Neural crest cell (in vitro differentiated cells): ENCODE measurements at places on chromosomes 16 and 17. TPM values are rescaled to one million over a fixed set of nuclear protein-coding genes. Genes with fewer than 3 reads are reported as not detected.
A peak's percentile ranks its signal among the peaks of the same experiment; 100 is the strongest.

- H3K4me3 ChIP-seq = peak overlapping the region; percentile 3
- peaks cover 58% of the 10 kb centered on the region for H3K4me1 ChIP-seq
- H3K27ac ChIP-seq = peak overlapping the region; percentile 28
- DNase-seq = no peak
Observed at GRCh38 chr17:7491583-7491982, 7.4 kb downstream of the POLR2A start.

GRCh38 chr16:21175397-21175796, 16.9 kb downstream of the LDAF1 start:
- H3K4me3 ChIP-seq = no peak overlapping the region
- H3K36me3 ChIP-seq = peaks cover 32% of the 10 kb centered on the region

DNA sequence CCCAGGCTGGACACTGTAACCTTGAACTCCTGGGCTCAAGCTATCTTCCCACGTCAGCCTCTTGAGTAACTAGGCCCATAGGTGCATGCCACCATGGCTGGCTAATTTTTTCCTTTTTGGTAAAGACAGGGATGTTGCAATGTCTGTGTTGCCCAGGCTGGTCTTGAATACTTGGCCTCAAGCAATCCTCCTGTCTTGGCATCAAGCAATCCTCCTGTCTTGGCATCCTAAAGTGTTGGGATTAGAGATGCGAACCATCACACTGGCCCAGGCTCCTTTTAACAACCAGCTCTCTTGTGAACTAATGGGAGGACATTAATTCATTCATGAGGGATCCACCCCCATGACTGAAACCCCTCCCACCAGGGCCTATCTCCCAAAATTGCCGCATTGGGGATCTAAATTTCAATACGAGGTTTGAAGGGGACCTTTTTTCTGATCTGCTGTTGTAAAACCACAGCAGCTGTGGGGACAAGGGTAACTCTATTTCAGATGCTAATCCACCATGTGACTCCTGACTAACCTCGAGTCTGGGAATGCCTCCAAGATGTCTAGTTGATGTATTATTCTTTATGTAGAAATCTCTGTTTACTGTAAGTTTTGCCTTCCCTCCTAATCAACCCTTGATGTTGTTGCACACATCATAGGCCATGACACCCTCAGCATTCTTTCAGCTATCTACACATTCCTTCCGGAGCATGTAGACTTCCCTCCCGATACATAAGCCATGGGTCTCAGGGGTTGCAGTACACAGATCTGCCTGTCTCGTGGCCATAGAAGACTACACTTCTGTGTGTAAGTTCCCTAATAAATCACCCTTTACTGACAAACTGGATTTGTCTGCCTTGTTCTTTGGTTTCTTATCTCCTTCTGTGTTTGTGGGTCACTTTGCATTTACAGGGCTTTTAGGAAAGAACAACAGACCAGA, 37.6 kb downstream of the RNF112 start:
- no peaks in the 10 kb centered on the region for H3K27me3 ChIP-seq
- H3K36me3 ChIP-seq = peaks cover 11% of the 10 kb centered on the region
- H3K4me1 ChIP-seq = peaks cover 6% of the 10 kb centered on the region
- no peak overlapping the region for H3K4me3 ChIP-seq
- no peak for DNase-seq
- peak overlapping the region; percentile 20 for H3K27ac ChIP-seq

DNA sequence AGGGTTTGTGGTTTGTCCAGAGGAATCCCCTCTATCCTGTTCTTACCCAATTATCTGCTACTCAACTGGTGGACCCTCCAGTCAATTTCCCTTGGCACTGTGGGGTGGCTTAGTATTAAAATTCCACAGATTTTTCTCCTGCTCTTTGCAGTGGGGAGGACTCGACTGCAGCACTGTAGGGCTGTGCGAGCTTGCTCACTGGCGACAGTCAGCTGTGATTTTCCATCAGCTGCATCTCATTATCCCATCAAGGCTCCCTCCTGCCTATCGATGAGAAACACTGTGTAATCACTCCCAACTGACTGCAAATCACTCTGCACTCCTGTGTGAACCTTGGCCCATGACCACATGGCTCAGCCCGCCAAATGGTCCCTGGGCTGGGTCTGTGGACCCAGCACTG, 90.5 kb upstream of the MAF start:
- no peak for DNase-seq
- no peak overlapping the region for H3K27ac ChIP-seq
- H3K4me1 ChIP-seq = peaks cover 24% of the 10 kb centered on the region
- H3K27me3 ChIP-seq = no peaks in the 10 kb centered on the region

GRCh38 chr17:73820686-73821448, 176.6 kb upstream of the SDK2 start:
- DNase-seq = peak; percentile 18
- no peak overlapping the region for H3K27ac ChIP-seq
- H3K36me3 ChIP-seq = peaks cover 4% of the 10 kb centered on the region
- H3K27me3 ChIP-seq = peaks cover 3% of the 10 kb centered on the region

DNA sequence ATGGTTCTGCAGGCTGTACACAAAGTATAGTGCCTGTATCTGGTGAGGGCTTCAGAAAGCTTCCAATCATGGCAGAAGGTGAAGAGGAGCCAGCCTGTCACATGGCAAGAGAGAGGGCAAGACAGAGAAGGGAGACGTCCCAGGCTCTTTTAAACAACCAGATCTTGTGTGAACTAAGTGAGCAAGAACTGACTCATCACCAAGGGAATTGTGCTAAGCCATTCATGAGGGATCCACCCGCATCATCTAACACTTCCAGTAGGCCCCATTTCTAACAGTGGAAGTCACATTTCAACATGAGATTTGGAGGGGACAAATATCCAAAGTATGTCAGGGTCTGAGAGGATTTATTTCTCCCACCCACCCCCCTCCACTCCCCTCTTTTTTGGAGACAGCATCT, 56.2 kb upstream of the ELAC2 start:
- no peak overlapping the region for H3K27ac ChIP-seq
- no peaks in the 10 kb centered on the region for H3K4me1 ChIP-seq
- H3K4me3 ChIP-seq = no peak overlapping the region
- DNase-seq = no peak
- no peaks in the 10 kb centered on the region for H3K36me3 ChIP-seq
- H3K27me3 ChIP-seq = no peaks in the 10 kb centered on the region

DNA sequence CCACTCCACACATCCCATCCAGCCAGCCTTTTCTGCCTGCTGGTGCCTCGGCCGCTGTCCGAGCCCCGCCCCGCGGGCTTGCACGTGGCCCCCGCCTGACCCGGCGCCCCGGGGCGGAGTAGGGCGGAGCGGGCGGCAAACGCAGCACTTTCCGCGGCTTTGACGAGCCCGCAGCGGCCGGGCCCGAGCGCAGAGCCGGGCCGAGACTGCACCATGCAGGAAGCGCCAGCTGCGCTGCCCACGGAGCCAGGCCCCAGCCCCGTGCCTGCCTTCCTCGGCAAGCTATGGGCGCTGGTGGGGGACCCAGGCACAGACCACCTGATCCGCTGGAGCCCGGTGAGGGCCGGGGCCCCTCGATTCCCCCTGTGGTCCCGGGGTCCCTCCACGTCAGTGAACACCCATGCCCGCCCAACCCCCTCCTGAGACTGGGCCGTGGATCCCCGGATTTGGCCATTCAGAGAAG, at the start of gene HSF4:
Gene HSF4 (plus strand): TSS at position 147 of the 463 bp plus-strand sequence. CDS start 67 bp downstream, at position 214.
- peaks cover 8% of the 10 kb centered on the region for H3K4me1 ChIP-seq
- no peaks in the 10 kb centered on the region for H3K36me3 ChIP-seq
- no peak for DNase-seq
- peaks cover 97% of the 10 kb centered on the region for H3K27me3 ChIP-seq

GRCh38 chr16:631808-632358, 1.1 kb downstream of the WFIKKN1 start:
- peaks cover 21% of the 10 kb centered on the region for H3K4me1 ChIP-seq
- H3K36me3 ChIP-seq = peaks cover 7% of the 10 kb centered on the region
- H3K27ac ChIP-seq = no peak overlapping the region
- DNase-seq = no peak

- no peak overlapping the region for H3K27ac ChIP-seq
- no peak for DNase-seq
- no peak overlapping the region for H3K4me3 ChIP-seq
Observed at GRCh38 chr17:17533901-17534441, 37.8 kb upstream of the RASD1 start.

DNA sequence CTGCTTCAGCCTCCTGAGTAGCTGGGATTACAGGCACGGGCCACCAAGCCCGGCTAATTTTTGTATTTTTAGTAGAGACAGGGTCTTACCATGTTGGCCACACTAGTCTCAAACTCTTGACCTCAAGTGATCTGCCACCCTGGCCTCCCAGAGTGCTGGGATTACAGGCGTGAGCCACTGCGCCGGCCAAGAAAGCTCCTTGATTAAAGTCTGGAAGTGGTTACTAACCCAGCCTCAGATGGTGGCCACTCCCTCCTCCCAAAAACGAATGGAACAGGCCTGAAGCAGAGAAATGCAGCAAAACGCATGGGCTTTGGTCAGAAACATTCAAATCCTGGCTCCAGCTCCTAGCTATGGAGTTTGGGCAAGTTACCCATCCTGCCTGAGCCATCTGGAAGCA, 11.3 kb downstream of the FKBP10 start:
- H3K4me1 ChIP-seq = peaks cover 24% of the 10 kb centered on the region
- H3K27ac ChIP-seq = peak overlapping the region; percentile 43
- H3K4me3 ChIP-seq = peak overlapping the region; percentile 31
- H3K36me3 ChIP-seq = no peaks in the 10 kb centered on the region
- no peak for DNase-seq

- H3K4me1 ChIP-seq = no peaks in the 10 kb centered on the region
- DNase-seq = no peak
- H3K27ac ChIP-seq = no peak overlapping the region
- peaks cover 10% of the 10 kb centered on the region for H3K27me3 ChIP-seq
- H3K36me3 ChIP-seq = no peaks in the 10 kb centered on the region
Observed at GRCh38 chr16:83689385-83689831, 118.4 kb upstream of the HSBP1 start.

DNA sequence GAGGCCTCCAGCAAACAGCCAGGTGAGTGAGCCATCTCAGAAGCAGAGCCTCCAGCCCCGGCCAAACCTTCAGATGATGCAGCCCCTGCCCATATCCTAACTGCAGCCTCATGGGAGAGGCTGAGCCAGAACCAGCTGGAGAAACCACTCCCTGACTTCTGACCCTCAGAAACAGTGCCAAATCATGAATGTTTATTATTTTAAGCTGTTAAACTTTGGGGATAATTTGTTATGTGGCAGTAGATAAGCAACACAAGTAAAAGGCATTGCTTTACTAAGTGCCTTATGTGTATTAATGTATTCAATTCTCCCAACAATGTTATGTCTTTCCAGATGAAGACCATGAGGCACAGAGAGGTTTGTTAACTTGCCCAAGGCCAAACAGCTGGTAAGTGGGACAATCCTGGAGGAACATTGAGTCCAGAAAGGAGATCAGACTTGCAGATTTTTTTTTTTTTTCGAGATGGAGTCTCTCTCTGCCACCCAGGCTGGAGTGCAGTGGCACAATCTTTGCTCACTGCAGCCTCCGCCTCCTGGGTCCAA, 59.6 kb downstream of the SOCS1 start:
- peaks cover 13% of the 10 kb centered on the region for H3K4me1 ChIP-seq
- H3K36me3 ChIP-seq = no peaks in the 10 kb centered on the region
- no peak overlapping the region for H3K27ac ChIP-seq
- no peak for DNase-seq
- peaks cover 10% of the 10 kb centered on the region for H3K27me3 ChIP-seq

DNA sequence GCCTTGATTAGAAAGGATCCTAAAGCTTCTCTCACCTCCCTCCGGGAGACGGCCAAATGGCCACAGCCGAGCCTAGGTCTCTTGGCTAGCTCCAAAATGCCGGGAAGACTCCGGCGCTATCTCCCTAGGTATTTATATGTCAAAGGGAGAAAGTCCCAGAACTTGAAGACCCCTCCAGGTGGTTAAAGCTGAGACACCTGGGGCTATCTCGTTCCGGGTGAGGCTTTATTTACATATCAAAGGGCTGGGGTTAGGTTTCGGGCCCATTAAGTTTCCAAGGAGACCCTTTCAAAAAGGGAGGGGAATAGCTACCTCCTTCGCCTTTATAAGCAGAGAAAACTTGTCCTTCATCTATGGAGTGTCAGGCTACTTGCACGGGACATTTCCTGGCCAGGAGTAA, 70.9 kb upstream of the KIFC3 start:
- no peak for DNase-seq
- no peaks in the 10 kb centered on the region for H3K36me3 ChIP-seq
- H3K4me3 ChIP-seq = no peak overlapping the region

- H3K4me1 ChIP-seq = peaks cover 75% of the 10 kb centered on the region
- no peaks in the 10 kb centered on the region for H3K36me3 ChIP-seq
- H3K4me3 ChIP-seq = no peak overlapping the region
- no peaks in the 10 kb centered on the region for H3K27me3 ChIP-seq
Observed at GRCh38 chr16:89442990-89443726, 47.2 kb downstream of the ANKRD11 start.

DNA sequence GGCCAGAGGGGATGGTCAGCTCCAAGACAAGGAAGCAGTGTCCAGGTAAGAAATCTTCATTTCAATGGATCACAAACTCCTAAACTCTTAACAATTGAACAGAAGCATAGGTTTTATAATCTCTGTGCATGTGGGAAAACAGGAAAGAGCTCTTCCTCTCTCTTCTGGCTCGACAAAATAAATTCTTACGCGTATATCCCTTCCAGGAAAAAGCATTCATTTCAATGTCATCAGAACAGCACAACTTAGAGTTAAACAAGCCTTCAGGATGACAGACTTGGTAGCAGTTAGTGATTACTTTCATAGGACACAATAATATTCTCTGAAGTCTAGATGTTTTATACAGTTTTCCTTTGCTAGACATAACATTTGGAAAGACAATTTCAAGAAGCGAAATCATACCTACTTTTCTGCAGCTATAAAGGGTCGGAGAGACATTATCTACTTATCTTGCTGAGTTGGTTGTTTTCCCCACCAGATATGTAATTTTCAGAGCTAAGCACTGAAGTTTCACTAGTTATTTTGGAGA, 19.3 kb upstream of the SLC35G3 start:
- no peaks in the 10 kb centered on the region for H3K36me3 ChIP-seq
- no peaks in the 10 kb centered on the region for H3K4me1 ChIP-seq
- no peak overlapping the region for H3K4me3 ChIP-seq
- no peak overlapping the region for H3K27ac ChIP-seq
- H3K27me3 ChIP-seq = peaks cover 80% of the 10 kb centered on the region

Gene HS3ST6
- total RNA-seq = not detected in 2 replicates

Gene WFDC1
- total RNA-seq = 0.14 and 0.30 TPM in 2 replicates

Gene GAS2L2
- total RNA-seq = 0.12 and 0.16 TPM in 2 replicates

Gene PLLP
- total RNA-seq = 0.79 and 0.84 TPM in 2 replicates

Gene DRC3
- 0.61 and 1.6 TPM in 2 replicates for total RNA-seq
